ENCODE measurements at places on chromosomes 4 and X.

GRCh38 chr4:75306506-75306905 is 207.7 kb downstream of the RCHY1 start:
- no peak for DNase-seq

DNA sequence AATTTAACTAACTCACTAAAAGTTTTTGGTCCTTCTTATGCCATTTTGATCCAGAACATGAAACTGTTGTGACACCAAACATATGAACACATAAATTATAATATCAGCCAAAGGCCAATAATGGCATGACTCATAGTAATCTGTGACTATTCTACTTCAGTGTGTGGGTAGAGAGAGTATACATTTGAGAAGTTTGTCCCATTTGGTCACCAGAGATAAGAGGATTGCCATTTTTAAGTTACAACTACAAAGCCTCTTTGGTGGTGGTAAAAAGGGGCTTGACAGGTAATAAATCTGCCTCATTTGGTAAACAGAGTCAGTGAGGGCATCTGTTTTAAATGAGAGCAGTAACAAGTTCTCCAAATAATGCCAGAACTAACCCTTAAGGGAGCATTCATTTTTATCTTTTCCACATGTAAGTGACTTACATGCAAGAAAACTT is 117.9 kb downstream of the TBC1D19 start:
- DNase-seq = peak; percentile 24

- no peak for DNase-seq
Observed at GRCh38 chr4:81516241-81516640, 44.5 kb upstream of the RASGEF1B start.

DNA sequence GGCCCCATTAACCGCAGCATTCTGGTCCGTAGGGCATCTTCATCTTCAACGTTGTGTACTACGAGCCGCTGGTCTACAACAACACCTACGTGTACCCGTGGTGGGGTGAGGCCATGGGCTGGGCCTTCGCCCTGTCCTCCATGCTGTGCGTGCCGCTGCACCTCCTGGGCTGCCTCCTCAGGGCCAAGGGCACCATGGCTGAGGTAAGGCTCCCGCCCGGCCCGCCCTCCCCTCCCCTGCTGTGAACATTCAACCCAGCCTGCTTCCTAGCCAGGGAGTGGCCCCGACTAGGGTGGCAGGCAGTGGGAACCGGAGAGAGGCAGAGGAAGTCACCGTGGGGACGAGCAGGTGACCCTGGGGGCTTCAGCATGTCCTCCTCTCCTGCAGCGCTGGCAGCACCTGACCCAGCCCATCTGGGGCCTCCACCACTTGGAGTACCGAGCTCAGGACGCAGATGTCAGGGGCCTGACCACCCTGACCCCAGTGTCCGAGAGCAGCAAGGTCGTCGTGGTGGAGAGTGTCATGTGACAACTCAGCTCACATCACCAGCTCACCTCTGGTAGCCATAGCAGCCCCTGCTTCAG is 7.1 kb downstream of the SLC6A8 start:
- DNase-seq = no peak

DNA sequence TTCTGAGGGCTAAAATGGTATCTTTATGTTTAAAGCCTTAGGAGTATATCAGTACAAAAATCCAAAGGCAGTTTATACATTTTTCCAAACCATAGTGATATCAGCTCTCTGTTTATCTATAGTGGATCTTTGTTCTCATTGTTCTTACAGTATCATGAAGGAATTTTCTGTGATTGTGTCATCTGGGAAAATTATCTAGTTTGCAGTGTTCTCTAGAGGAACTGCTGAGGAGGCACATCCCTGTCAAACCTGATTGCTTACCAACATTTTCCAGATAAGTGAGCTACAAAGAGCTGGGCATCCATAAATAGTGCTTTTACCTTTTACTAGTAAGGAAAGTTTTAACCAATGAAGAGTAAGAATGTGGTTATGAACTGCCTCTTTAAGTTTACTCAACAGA is 44.9 kb upstream of the SLC25A31 start:
- no peak for DNase-seq

DNA sequence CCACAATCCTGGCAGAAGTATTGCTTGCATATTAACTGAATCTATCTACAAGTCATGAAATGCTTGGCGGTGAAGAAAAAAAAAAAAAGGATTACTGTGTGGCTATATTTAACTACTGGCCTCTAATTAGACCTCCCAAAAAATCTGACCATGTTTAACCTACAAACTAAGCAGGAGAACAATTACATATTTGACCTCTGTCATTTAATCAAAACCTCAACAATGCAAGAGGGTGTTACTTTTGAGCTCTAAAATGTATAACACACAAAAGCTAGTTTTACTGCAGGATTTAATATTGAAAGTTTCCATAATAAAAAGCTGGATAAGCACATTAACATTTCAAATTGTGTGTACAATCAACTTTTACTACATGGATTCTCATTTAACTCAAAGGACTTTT is 1.5 kb downstream of the ITM2A start:
- no peak for DNase-seq

- peak; percentile 63 for DNase-seq
Observed at GRCh38 chr4:182918791-182919302, 1.7 kb upstream of the DCTD start.

DNA sequence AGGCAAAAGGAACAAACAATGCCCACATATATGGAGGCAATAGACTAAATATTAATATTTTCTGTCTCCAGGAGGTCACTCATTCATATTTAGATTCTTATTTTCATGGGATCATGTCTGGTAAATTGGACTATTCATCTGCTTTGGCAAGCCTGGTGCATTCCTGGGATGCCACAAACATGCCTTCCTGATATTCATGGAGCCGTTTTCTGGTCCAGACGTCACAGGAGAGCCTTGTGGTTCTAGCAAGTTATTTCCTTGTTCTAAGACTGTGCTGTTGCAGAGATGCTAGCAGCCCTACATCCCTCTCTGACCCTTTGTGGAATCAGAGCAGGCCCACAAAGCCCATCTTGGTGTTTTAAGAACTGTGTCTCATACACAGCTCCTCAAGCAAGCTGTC is 16.1 kb upstream of the EXOSC9 start:
- DNase-seq = no peak

- DNase-seq = no peak
Observed at GRCh38 chr4:95066050-95066449, 308.3 kb downstream of the BMPR1B start.

DNA sequence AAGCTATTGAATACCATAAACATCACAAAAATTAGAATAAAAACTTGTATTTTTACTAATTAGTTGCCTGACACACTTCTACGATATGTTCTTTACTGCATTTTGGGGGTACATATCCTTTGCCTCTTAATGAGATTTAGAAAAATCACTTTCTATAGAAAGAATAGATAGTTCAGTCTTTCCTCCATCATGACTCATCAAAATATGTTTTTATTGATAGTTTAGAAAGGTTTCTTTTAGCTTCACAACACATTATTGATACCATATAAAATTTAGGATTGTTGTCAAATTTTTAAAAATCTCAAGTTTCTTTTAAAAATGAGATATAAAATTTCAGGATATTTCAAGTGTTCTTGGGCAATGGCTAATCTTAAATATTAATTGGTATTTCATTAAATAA is 74.5 kb upstream of the NOCT start:
- no peak for DNase-seq

- peak; percentile 64 for DNase-seq
Observed at GRCh38 chr4:6546681-6547447, 28.1 kb upstream of the MAN2B2 start.

GRCh38 chr4:42786350-42787078 is 106.0 kb upstream of the GRXCR1 start:
- no peak for DNase-seq

DNA sequence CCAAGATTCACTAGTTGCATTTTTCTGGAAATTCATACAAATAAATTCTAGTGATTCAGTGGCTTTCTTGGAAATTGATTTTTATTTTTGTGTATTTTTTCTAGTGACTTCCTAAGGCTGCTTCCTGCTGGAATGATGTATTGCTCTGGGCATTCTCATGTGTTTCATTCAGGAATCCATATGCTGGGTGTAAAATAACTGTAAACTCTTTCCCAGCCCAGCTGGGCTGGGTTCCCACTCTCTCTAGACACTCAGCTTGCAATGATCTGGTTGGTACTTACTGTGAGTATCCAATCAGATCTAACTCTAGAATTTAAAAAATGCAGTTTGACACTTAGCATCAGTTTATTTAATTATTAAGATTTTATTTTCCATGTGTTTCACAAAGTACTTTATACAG is 882.2 kb downstream of the STIM2 start:
- DNase-seq = no peak

DNA sequence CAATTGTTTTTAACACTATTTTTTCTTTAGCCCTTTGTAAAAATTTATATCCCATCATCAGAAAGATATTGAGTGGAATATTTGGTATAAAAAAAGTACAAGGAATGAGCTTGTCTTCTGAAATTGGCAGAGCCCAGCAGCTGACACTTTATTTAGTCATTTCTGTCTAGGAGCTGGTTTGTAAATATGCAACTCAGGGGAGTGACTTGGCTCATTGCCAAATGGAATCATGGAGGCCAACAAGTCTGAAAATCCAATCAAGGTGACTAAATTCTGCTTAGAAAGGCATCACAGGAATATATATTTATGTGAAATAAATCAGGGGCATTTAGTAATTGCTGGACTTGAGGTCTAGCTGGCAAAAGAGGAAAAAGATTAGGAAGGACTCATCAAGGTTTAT is 74.4 kb downstream of the OTC start:
- peak; percentile 2 for DNase-seq

DNA sequence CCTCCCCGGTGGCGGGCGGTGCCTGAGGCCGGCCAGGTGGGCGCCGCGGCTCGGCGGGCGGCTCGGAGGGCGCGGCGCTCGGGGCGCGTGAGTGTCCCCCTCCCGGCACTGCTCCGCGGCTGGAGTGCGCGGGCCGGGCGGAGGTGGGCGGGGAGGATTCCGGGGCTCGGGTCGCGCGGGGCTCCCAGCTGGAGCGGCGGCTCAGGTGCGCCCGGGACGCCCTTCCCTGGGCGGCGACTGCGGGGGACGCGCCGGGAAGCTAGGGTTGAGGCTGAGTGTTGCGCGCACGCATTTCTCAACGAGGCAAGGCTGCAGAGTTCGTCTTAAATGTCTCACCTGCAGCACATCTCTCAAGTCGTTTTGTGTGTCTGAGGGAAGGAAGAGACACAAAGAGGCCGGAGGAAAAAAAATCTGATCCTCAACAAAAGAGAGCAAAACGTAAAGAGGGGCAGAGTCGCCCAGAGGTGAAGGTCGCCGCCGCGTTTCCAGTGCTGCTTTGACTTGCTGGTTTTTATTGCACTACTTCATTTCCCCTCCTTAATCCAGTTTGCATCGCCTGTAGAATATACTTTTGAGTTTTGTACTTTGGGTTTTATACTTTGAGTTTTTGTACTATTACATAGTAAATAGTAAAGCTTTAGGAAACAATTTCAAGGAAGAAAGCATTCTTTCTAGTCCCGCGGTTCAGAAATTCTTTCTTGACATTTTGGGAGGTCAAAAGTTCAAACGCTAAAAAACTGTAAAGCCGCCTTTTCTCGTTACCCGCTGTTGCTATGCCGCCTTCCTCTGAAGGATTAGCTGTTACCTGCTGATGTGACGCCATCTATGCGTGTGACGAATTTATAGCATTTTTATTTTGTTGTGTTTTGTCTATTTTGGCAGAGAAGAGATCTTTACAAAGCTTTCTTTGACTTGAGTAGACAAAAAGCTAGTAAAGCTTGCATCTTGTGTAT is 106.5 kb upstream of the STOX2 start:
- no peak for DNase-seq

DNA sequence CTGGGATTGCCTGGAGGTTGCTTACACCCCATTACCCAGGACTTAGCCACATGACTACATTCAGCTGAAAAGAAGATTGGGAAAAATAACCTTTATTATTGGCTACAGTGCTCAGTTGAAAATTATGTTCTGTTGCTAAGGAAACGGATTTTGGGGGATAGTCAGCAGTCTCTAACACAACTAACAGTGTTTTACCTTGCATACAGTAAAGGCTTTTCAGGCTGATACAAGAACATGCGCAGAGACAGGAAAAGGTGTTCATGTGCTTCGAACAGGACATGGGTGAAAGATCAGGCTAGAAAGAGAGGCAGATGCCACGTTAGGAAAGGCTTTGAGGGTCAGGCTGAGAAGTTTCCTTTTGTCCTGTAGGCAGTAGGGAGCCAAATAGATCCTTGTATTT is 14.8 kb upstream of the RHOH start:
- DNase-seq = no peak

- DNase-seq = no peak
Observed at GRCh38 chrX:110734894-110735541, 60.6 kb downstream of the CHRDL1 start.

DNA sequence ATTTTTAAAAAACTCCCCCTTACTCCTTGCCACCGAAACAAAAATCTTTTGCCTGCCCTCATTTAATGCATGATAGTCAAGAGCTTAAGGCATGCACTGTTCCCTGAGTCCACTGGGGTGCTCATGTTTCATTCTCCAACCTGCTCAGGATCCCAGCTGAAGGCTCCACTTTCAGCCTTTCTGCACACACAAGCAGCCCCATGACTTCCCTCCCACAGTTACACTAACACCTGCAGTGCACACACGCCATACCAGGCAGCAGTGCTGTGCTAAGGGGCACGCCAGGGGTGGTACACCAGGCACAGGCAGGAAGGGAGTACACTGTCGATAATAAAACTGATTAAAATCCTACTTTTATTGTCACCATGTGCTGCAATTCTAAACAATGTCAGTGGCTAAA is 385.2 kb downstream of the BMPR1B start:
- no peak for DNase-seq

GRCh38 chr4:146510942-146511341 is 10.8 kb downstream of the SLC10A7 start:
- no peak for DNase-seq

GRCh38 chrX:12497832-12498591 is 293.2 kb upstream of the PRPS2 start:
- peak; percentile 5 for DNase-seq

DNA sequence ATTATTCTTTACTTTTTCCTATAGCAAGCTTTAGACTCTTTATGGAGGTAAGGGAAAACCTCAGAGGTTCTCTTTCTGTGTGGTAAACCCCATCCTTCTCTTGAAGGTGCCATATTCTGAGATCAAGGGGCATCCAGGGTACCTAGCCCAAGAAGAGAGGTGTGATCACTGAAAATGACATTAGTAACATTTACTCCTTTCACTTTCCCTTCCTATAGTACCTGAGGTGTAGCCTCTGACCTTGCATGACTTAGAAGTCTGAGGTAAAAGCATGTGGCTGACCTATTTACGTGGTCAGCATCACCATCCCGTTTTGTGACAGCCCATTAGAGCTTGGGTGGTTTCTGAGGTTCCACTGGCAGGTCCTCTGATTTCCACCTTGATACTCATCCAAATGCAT is 25.7 kb downstream of the SGMS2 start:
- no peak for DNase-seq

DNA sequence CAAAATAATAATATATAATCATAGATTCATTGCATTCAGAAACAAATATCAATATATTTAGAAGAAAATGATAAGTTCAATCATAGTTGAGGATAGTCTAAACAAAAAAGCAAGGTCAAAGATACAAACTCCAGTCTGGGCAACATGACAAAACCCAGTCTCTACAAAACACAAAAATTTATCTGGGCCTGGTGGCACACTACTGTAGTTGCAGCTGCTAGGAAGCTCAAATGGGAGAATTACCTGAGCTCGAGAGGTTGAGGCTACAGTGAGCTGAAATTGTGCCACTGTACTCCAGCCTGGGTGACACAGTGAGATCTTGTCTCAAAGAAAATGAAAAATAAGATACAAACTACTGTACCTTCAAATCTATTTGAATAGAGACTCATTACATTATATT is 52.7 kb upstream of the ANXA10 start:
- no peak for DNase-seq

- DNase-seq = peak; percentile 31
Observed at GRCh38 chrX:153723351-153724251, 586 bp downstream of the BCAP31 start.

All from inflammatory macrophage treated with lipopolysaccharide for 4 hours (primary cell).